Fibroblast of skin of scalp (primary cell): ENCODE measurements at places on chromosomes 5 and 9.

GRCh38 chr5:135356522-135357318 lies 42.3 kb downstream of the MACROH2A1 start:
- DNase-seq, result peak; percentile 62

DNA sequence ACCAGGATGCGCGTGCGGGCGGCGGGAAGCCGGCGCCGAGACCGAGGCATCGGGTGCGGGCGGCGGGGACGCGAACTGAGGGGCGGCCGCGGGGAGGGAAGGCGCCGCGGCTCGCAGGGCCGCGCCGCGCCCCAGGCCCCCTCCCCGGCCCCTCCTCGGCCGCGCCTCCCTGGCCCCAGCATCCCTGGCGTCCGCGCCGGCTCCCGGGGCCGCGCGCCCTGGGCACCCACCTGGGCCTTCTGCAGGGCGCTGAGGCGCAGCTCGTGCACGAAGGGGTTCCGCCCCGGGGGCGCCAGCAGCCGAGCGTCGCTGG lies 324 bp downstream of the LPCAT1 start:
- DNase-seq, result no peak

- DNase-seq, result peak; percentile 22
Observed at GRCh38 chr5:95924720-95925377, 36.8 kb downstream of the ELL2 start.

GRCh38 chr5:135568923-135569360 lies 9.8 kb downstream of the CXCL14 start:
- no peak for DNase-seq

DNA sequence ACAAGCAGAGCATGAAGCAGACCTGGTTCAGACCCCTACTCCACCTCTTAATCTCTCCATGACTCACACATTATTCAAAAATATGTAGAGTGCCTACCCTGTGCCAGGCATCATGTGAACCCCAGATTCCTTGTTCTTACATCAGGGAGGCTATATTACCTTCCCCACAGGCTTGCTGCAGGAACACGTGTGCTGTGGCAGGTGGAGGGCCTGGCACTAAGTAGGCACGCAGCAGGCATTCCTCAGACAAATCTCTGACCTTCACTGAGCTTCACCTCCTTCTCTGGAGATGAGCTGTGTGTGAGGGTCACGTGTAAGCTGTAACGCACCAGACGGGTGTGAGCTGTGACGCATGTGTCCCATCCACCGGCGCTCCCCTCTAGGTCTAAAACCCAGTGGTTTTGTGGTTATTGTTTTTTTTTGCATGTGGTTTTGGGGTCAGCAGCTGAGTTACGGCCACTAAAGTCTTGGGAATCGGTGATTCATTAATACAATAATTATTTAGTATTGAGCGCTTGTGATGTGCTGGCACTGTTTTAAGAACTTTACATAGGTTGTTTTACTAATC lies 30.3 kb downstream of the ANGPTL2 start:
- no peak for DNase-seq

GRCh38 chr5:33824516-33825195 lies 67.1 kb downstream of the ADAMTS12 start:
- DNase-seq, result peak; percentile 98

DNA sequence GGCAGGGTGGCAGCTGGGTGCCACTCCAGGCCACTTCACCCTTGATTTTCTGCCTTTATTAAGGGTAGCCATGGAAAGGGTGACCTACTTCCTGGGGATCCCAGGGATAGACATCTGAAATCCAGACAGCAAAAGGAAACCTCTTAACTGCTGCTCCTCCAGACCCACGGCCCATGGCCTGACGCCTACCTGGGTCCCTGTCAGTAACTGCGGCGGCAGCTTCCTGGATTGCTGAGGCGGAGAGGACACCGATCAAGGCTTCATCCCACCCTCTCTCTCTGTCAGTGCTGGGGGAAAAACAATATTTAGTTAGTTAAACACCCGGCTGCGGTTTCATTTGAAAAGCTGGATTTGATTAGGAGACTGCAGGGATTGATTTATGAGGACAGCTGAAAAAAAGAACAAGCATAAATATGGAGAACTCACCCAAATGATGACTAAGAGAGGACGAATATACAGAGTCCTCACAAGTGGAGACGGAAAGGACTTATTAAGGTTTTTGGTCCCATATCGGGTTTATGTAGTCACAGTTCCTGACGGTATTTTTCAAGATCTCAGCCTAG lies 158.7 kb upstream of the KLF4 start:
- DNase-seq, result peak; percentile 90

DNA sequence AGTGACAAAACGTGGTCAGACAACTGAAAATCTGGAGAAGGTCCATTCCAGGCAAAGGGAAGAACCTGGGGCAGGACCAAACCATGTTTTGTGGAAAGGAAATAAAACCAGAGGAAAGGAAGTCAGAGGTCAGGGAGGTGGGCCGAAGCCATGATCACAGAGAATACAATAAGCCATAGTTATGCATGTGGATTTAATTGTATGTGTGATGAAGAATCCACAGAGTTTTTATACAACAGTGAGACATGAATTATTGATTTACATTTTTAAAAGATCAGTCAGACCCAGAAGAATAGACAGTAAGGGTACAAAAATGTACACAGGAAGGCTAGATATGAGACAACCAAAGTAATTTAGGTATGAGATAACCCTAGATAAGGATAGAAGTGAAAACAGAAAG lies 20.8 kb downstream of the TTC33 start:
- peak; percentile 32 for DNase-seq

DNA sequence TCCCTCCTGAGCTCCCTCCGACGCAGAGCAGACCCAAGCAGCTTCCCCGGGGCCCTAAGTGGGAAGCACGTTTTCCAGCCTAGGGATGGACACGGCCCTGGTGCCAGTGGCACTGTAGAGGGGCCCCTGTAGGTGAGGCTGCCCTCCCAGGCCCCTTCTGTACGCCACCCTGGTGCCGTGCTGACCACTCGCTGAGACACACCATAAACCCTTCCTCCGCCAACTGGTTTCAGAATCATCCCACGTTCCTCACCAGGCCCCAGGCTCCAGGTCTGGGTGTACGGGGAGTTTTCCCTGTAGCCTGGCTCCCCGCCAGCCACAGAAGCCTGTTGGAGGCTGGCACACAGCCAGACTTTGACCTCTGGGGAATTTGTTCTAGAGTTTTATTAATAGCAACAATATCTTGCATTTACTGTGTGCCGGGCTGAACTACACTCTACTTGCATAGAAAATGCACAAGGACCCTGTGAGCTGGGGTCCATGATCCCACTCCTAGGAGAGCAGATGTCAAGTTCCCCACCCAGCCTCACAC lies 18.2 kb upstream of the WDR38 start:
- peak; percentile 84 for DNase-seq
